ENCODE measurements at places on chromosomes 1 and 21.

DNA sequence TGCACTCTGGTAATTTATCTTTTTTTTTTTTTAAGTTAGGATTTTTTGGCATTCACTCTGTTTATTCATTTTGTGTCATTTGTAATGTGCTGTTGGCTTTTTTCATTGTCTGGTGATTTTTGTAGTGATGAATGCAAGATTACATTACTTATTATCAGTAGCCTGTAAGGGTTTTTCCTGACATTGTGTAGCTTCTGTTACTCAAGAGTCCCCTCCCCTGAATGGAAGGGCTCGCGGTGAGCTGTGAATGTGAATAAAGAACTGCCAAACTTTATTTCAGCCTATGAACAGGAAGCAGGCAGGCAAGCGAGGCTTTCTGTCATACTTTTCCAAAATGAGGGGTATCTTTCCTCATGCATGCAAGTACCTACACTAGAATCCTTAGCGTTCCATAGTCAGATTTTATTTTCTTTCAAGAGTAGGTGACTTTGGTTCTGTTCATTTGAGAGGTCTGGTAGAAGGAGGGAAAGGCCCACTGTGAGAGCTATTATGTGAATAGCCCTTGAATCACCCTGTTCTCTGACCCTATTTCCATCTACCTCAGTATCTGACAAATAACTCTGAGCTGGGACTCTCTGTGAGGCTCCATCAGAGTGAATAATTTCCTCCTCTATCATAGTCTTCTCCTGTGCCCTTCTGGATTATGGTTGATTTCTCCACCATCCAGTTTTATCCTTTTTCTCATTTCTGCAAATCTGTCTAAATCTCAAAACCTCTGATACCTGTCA, 114.0 kb downstream of the CD247 start:
- DNase-seq = no peak

- DNase-seq = no peak
These were observed 456.1 kb downstream of the AJAP1 start for GRCh38 chr1:5110508-5110907.

- DNase-seq = no peak
These were observed 45.1 kb downstream of the GRIK3 start for GRCh38 chr1:36989241-36989640.

- no peak for DNase-seq
These were observed 21.3 kb downstream of the MRPL37 start for GRCh38 chr1:54221113-54221834.

DNA sequence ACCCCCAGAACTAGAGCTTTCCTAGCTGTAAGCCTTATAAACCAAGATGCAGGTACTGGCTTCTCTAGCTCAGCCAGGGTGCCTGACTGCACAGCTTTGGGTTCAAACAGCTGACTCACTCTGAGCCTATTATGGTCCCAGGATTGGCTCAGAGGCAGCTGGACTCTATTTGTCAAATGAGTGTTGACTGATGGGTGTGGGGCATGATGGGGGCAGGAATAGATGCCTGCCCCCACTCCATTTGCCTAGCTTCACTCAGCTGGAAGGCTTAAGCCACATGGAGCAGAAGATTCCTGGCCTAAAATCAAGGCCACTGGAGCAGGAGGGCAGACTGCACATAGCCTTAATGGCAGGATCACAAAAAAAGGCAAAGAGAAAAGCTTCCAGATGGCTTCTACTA, 90.5 kb downstream of the PIK3R3 start:
- DNase-seq = no peak

- DNase-seq = no peak
These were observed 52.7 kb downstream of the DHRS3 start for GRCh38 chr1:12565094-12565965.

- no peak for DNase-seq
These were observed 170.3 kb upstream of the DUSP10 start for GRCh38 chr1:221912230-221912629.

GRCh38 chr1:203361945-203362719, 11.2 kb upstream of the FMOD start:
- DNase-seq = no peak
